ENCODE measurements at places on chromosomes 3 and 15. TPM values are rescaled to one million over a fixed set of nuclear protein-coding genes. Genes with fewer than 3 reads are reported as not detected.

Gene SQOR
- total RNA-seq: 21.6 TPM

Gene ARHGAP11A
- total RNA-seq: 17.6 TPM

DNA sequence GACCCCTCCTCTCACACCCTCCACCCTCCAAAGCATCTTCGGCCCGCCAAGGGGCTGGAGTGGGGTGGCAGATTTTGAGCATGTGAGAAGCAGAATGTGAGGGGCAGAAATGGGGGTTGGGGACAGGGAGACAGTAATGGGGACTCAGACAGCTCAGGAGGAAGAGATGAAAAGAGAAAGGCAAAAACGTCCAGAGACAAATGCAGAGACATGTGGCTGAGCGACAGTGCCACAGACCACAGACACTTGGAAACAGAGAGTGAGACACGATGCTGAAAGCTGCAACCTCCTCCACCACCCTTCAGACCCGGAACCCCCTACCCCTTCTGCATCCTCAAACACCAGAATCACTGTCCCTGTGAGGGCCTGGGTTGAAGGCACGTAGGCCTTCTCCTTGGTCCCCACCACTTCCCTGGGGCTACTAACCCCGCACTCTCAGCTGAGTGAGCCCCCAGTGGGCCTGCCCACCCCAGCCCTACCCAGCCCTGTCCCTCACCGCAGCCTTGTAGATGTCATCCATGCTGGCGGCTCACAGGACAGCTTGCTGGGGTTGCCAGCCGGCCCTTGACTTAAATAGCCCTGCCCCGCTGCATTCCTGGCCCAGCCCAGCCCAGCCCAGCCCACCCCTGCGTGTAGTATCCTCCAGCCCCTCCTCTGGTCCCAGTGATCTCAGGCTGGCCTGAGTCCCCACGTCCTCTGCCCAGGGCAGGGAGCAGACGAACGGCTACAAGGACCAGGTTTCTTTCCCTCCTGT, at the start of gene TNNC1:
TNNC1 (minus strand) TSS at position 546 of the 754 bp plus-strand sequence; CDS start at position 520, 26 bp downstream.
- no peak for DNase-seq

DNA sequence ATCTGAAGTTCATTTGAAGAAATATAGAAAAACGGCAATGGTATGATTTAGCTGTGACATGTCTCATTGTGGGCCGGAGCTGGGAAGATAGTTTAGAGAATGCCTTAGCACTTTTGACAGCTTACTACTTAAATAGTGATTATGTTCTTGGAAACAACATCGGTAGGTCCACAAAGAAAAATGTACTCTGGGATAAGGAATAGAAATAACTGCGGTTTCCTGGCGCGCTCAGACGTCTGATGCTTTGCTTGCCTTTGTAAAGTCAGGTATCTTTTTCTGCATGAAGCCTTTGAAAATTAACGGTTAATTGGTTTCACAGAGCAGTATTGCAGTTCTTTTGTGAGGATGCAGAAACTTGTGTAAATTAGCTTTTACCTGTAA, 1.4 kb downstream of the USP3 start:
- DNase-seq: no peak

Gene EPHB3
- 10.6 TPM for total RNA-seq

GRCh38 chr15:44633603-44634002, 29.9 kb downstream of the SPG11 start:
- no peak for DNase-seq

Gene TRPM1
- total RNA-seq: not detected

- no peak for DNase-seq
Observed at GRCh38 chr3:183536238-183536880, 19.1 kb downstream of the KLHL6 start.

Gene RHOV
- 0.46 TPM for total RNA-seq

GRCh38 chr3:129428376-129429079, at the start of gene EFCAB12:
EFCAB12 (minus strand) TSS chr3:129428636; CDS start chr3:129428488, 148 bp downstream.
- peak; percentile 96 for DNase-seq

GRCh38 chr15:101167411-101167752, 84.5 kb downstream of the CHSY1 start:
- no peak for DNase-seq

DNA sequence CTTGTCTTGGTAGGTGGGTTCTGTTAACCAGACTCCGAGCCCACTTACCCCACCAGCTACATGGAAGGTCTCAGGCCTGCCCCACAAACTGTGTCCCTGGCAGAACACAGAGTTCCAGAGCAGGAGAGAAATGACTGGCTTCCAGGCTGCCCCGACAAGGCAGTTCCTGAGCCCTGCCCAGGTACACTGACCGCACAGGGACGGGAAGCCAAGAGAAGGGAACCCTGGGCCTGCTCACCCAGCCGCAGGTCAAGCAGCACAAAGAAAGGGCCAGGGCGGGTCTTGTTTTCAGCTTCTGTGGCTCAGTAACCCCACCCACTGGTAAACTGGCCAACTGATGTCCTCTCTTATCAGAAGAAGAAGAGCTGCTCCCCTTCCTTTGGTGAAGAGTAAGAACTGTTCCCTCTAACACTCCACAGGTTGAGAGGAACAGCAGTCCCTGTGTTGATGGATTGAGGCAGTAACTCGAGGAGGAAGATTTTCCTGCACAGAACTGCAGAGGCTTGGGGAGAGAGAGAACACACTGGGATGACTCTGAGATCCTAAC, 68.4 kb downstream of the CRTC3 start:
- DNase-seq: no peak

- no peak for DNase-seq
Observed at GRCh38 chr15:48112242-48112641, 8.5 kb upstream of the SLC24A5 start.

GRCh38 chr3:124250053-124250452, 258.1 kb upstream of the ROPN1 start:
- no peak for DNase-seq

DNA sequence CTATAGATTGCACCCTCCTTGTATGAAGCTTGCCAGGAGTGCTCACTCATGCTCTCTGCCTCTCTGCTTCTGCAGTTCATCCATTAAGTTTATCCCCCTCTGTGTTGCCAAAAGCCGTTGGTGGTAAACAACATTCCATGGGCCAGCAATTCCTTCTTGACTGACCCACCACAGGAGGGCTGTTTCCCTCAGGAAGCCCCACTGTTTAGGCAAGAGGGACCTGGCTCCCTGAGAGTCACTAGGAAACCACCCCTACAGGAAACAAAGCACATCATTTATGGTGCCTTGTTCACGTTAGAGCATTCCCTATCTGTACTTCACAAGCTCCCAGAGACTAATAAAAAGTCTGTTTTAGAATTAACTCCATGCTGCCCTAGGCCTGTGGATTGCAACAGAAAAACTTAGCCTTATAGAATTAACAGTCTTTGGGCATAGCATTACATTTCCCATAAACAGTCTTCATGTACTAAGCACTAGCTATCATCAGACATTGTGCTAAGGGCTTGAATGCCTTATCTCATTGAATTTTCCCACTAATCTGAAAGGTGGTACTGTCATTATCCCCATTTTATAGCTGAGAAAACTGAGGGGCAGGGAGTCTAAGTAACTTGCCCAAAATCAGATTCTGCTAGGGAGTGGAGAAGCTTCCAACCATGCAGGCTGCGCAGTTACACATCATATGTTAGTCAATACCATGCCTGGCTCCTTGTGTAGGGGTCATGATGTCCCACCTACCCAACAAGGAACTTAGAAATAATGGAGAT, 149.9 kb downstream of the SHQ1 start:
- DNase-seq: no peak

GRCh38 chr3:35659768-35660167, 20.4 kb downstream of the ARPP21 start:
- no peak for DNase-seq

DNA sequence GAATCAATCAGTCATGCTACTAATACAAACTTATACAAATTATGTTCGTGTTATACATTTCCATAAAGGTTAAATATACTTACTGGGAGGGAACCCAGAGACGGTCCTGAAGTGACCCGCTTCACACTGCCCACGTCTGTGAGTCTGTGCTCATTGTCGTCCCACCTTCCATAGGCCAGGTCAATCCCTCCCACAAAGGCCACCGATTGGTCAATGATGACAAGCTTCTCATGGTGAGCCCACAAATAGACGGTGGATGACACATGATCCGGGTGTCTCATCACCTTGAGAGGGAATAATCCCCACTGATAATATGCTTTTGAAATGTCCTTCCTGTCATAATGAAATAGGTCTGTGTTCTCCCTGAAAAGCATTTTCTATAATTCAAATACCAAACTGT, 121.7 kb downstream of the PLD1 start:
- no peak for DNase-seq

DNA sequence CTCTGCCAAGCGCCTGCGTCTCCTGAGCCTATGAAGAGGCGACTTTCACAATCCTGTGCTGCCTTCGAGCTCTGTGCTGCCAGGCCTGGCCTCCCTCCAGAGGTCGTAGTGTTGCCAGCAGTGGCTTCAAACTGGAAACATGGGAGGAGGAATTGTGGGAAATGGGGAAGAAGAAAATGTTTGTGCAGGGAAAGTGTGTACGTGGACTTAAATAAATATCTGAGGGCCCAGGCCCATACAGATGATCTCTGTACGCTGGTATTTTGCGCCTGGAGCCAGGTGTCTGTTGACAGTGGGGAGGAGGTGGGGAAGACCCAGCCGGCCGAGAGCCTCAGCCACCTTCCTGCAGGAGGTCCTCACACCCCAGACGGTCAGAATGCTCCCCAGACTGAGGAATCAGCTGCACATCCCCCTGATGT, 44.6 kb downstream of the ZBTB38 start:
- no peak for DNase-seq

GRCh38 chr15:33964665-33965040, 3.6 kb upstream of the CHRM5 start:
- DNase-seq: no peak

Gene SSUH2
- total RNA-seq: not detected

Gene WDR93
- total RNA-seq: not detected

GRCh38 chr15:67242708-67243111, 11.8 kb downstream of the AAGAB start:
- DNase-seq: no peak

- DNase-seq: no peak
Observed at GRCh38 chr3:190175490-190175889, 54.8 kb upstream of the P3H2 start.

Gene MLF1
- total RNA-seq: 10.6 TPM

DNA sequence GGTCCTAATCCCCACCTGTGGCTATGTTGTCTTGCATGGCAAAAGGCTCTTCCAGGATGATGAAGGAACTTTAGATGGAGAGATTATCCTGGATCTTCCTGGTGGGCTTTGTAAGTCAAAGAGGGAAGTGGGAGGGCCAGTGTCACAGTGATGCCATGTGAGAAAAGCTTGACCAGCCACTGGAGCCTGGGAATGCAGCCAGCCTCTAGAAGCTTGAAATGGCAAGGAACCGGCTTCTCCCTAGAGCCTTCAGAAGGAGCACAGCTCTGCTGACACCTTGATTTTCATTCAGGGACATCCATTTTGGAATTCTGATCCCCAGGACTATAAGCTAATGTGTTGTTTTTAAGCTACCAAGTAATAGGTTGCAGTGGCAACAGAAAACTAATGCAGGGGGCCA, 58.3 kb downstream of the CLEC3B start:
- no peak for DNase-seq

Gene SLC28A2
- not detected for total RNA-seq

DNA sequence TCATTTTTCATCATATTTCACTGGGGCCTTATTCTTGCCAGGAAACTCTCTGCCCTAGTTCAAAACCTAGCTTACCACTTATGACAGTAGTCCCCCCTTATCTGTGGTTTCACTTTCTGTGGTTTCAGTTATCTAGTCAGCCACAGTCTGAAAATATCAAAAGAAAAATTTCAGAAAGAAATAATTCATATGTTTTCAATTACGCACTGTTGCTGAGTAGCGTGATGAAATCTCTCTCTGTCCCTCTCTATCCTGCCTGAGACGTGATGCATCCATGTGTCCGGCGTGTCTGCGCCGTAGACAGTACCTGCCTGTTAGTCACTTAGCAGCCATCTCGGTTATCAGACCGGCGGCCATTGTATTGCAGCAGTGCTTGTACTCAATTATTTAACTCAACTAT, 369.9 kb upstream of the MCTP2 start:
- no peak for DNase-seq

Gene ANO10
- total RNA-seq: 32.8 TPM

GRCh38 chr3:111998636-111999483, at the start of gene TAGLN3:
TAGLN3 (plus strand) TSS chr3:111998922; CDS start chr3:111999423, 501 bp downstream.
- DNase-seq: no peak

Gene SLC22A13
- 1.2 TPM for total RNA-seq

- DNase-seq: no peak
Observed at GRCh38 chr15:59616379-59616778, 4.8 kb downstream of the GCNT3 start.

DNA sequence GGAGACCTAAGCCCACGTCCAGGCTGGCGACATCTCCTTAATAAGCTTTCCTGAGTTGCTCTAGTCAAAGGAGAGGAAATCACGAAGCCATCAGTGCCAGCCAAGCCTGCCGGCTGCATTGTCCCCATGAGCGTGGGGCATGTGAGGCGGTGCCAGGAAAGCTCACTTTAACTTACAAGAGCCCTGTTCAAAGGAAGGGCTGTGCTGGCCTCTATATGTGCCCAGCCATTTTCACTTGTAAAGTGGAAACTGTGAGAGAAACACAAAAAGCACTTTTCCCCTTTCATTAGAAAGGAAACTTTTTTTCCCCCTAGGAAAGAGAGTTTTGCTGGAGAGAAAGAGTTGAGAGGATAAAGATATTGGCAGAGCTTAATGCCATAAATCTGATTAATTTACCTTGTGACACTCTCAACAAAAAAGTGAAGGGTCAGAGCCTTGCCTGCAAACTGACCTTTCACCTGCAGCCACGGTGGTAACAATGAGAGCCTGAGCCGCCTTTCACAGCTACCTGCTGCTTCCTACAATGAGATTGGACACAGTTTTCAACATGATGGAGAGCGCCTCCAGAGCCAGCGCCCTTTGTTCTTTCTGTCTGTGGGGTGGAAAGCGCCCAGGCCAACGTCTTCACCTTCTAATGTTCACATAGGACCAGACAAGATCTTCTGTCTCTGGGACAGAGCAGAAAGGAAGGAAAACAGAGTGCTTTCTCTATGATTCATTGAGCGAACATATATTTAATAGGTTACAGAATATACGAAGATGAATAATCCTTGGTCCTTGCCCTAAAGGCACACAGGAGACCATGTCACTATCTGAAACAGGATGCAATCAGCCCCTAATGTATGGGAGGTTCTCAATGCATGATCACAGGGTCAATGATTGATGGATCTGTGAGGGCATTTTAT, 233.1 kb upstream of the HES1 start:
- DNase-seq: no peak

GRCh38 chr15:69719527-69720240, 267.1 kb downstream of the RPLP1 start:
- no peak for DNase-seq

DNA sequence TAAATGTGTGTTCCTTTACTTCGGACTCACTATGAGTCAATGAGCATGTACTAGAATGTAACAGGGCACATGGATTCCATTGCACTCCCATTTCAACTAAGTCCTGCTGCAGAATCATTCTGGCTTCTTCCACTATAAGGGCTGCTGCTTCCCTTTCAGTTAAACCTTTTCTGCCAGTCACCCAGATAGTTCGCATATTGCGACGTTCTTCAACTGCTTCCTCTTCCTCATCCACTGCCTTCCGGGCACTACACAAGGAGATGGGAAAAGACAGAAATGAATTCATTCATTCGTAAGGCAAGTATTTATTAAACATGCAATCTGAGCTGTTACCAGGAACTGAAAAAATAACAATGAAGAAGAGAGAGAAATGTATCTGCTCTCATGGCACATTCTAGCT, 55.6 kb downstream of the POLQ start:
- no peak for DNase-seq

Gene ARHGEF26
- total RNA-seq: 5.5 TPM

Data from osteocyte (in vitro differentiated cells).